CD4-positive, alpha-beta T cell treated with Interleukin-15 for 1 hour (primary cell): ENCODE measurements at places on chromosomes 12 and 14.
A peak's percentile ranks its signal among the peaks of the same experiment; 100 is the strongest.

- no peak for DNase-seq
These were observed 3.6 kb downstream of the LARP4 start for GRCh38 chr12:50404307-50404706.

- no peak for DNase-seq
These were observed 19.8 kb downstream of the VASH1 start for GRCh38 chr14:76780875-76781647.

GRCh38 chr12:49332891-49333371, 4.1 kb downstream of the C1QL4 start:
- DNase-seq, result no peak

DNA sequence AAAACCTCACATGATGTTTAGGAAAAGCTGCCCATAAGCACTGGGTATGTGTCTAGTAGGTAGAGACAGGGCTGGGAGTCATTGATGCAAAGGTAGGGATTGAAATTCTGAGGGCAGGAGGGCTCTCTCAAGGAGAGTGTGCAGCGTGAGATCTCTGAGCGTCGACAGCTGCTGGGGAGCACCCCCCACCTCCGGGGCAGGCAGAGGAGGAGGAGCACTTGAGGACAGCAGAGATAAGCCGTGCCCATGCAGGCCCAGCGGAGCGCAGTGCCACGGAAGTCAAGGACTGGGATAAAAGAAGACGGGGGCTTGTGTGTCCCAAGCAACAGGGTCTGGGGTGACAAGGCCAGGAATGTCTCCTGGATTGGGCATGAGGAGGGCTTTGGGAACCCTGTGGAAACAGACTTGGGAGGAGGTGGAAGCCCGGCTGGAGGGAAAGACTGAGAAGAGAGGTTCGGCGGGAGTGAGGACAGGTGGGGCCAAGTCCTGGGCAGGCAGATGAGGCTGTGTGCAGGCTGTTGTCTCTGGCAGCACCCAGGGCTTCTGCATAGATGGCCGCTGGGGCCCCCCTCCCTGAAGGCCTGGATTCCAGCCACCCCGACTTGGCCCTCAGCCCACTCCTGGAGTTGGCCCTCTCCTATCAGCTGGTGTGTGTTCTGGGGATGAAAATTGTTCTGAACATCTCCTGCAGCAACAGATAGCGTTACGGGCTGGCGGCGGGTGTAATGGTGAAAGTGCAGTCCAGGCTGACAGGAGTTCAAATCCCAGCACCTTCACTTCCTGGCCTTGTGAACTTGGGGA, 1.9 kb downstream of the CACNA2D4 start:
- no peak for DNase-seq

DNA sequence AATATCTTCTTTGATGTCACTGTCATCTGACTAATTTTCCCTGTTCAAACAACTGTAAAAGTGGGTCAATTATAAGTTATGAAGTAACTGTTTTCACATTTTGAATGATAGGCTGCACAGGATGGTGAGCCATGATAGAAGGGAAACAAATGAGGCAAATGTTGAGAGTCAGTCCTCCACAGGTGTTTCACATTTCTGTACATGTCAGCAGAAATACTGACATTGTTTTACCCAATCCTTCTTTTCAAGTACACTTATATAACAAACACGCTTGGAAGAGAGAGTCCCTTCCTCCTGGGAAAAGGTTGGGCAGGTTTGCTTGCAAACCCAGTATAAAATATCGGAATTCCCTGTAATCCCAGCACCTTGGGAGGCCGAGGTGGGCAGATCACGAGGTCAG, 1251.5 kb downstream of the SLC16A7 start:
- DNase-seq, result no peak

- no peak for DNase-seq
These were observed 181.1 kb upstream of the HIF1A start for GRCh38 chr14:61513986-61514830.

DNA sequence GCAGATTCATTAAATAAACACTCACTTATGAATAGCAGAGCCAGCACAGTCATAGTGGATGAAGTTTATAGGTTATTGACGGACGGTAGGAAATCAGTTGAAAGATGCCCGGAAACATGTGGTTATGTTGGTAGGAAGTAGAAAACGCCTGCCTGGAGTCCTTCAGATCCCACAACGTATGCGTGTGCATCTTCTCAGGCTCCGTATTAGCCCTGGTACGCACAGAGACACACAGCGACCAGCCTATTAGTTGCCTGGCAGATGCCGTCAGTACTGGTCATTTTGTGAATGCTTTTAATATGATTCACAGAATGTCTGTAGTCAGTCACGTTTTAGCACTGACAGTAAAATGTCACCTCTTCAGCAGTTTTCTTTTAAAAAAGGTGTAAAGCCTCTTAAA, 196.4 kb downstream of the RGS6 start:
- no peak for DNase-seq

DNA sequence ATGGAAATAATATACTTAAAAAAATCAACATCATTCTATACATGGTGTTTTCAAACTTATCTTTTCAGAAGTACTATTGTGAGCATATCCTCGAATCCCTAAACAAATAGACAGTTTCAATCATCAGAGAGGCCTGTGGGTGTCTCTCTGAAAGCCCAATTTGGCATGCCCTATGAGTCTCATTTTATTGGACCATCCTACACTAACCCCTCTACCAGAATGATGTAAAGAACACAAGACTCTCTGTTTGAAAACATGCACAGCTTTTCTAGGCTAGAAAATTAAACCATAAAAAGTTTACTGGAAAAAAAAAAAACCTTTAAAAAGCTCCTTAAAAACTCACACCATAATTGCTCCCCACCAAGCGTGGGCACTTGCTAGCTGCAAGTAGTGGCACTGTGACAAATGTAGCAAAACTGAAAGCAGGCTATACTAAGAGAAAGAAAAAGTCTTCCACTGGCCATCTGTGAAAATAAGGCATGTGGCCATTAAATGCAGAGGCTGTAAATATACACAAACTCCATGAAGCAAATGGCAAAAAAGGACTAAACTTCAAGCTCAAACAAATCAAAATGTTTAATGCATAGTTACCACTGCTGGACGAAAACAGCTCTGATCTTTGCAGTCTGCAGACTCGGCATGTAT, 394.2 kb downstream of the SOX5 start:
- DNase-seq, result no peak

- no peak for DNase-seq
These were observed 102.7 kb downstream of the KCNMB4 start for GRCh38 chr12:70468741-70469140.

DNA sequence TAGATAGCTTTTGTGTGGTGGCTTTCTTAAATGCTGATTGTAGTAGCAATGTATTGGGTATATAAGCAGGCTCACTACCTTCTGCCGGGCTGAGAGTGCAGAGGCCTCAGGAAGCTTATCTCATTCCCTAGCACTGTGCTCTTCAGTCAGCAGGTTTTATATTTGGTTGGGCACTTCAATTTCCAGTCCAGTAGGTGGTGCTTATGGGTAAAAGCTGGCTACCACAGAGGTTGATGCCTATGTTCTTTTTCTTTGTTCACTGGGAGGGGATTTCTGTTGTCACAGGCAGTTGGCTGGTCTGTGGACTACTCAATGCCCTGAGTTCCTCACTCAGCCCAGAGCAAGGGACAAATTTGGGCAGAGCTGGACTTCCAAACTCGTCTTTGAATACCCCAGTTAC, 43.0 kb upstream of the GLIPR1 start:
- DNase-seq, result peak; percentile 39

GRCh38 chr12:69658203-69658602, 40.9 kb downstream of the BEST3 start:
- DNase-seq, result no peak

GRCh38 chr14:77302926-77303325, 17.8 kb downstream of the POMT2 start:
- no peak for DNase-seq

DNA sequence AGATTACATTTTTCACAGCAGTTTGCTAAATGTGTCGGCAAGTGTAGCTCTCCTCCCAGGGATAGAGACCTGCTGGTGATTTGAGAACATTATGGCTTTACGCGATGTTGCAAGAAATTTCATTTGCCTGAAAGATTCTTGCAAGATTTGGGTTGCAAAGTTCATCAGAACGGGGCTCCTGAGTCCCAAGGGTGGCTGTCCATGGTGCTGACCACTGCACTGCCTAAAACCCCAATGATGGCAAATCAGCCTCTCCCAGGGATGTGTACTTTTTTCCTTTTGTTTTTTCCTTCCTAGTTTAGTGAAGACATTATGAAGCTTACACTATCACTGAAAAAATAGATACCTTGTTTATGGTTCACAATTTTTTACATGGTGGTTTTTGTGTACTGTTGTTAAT, 85.4 kb downstream of the WSCD2 start:
- no peak for DNase-seq

DNA sequence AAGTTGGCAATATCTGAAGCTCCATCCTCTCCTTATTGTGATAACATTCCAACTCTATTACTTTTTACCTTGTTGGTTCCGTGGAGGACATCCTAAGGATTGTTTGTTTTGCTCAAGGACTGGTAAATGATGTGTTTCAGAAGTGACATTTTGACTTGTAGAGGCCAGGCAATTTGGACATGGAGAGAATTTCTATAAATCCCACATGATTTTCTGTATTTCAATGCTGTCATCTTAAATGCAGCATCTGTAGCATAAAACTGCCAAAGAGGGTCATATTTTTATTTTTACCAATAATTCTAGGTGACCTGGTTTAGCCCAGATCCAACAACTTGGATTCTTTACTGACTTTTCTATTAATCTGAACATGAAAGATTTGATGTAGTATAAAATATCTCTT, 328.4 kb downstream of the BMP4 start:
- no peak for DNase-seq

GRCh38 chr14:47252802-47253201, 422.6 kb downstream of the MDGA2 start:
- no peak for DNase-seq

DNA sequence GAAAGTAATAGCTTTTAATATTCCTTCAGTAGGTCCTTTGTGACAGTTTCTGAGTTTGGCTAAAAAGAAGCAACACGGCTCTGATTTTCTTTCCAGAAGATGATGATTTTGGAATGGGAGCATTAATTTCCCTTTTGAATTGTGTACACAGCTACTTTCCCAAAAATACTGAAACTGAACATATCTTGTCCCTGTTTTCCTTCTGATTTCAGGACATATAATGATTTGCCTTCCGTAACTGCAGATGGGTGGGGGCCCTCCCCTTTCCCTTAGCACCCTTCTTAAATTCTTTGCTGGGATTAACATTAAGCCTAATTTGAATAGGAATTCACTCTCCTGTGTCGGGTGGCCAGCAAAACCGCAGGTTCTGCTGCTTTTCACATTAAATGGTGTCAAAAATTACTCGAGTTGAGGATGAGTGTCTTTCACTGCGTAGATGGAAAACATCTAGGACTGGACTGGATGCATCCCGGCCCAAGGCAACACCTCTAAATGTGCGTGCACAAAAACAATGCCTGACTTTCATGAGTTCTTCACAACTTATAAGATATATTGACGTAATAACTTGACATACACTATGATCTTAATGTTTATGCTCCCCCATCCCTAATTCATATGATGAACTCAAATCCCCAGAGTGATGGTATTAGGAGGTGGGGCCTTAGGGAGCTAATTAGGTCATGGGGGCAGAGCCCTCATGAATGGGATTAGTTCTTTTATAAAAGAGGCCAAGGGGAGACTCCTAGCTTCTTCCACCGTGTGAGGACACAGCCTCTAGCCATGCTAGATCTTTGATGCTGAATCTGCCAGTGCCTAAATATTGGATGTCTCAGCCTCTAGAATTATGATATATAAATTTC, 158.1 kb downstream of the AEBP2 start:
- DNase-seq, result no peak

GRCh38 chr12:96120359-96121100, 73.6 kb upstream of the ELK3 start:
- peak; percentile 50 for DNase-seq

DNA sequence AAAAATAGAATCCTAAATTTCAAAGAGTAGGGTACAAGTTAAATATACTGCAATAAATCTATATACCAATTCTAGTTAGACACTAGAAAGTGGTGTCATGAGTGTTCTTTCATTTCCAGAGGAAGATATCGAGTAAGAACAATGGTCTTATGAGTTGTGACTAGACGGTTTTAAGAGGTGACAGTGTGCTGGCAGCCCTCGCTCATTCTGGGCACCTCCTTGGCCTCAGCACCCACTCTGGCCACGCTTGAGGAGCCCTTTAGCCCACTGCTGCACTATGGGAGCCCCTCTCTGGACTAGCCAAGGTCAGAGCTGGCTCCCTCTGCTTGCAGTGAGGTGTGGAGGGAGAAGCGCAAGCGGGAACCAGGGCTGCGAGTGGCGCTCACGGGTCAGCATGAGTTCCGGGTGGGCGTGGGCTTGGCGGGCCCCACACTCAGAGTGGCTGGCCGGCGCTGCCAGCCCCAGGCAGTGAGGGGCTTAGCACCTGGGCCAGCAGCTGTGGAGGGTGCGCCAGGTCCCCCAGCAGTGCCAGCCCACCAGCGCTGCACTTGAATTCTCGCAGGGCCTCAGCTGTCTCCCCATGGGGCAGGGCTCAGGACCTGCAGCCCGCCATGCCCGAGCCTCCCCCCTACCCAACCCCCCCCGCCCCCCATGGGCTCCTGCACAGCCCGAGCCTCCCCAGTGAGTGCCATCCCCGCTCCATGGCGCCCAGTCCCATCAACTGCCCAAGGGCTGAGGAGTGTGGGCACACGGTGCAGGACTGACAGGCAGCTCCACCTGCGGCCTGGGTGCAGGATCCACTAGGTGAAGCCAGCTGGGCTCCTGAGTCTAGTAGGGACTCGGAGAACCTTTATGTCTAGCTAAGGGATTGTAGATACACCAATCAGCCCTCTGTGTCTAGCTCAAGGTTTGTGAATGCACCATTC, 18.7 kb downstream of the PRKD1 start:
- DNase-seq, result no peak

DNA sequence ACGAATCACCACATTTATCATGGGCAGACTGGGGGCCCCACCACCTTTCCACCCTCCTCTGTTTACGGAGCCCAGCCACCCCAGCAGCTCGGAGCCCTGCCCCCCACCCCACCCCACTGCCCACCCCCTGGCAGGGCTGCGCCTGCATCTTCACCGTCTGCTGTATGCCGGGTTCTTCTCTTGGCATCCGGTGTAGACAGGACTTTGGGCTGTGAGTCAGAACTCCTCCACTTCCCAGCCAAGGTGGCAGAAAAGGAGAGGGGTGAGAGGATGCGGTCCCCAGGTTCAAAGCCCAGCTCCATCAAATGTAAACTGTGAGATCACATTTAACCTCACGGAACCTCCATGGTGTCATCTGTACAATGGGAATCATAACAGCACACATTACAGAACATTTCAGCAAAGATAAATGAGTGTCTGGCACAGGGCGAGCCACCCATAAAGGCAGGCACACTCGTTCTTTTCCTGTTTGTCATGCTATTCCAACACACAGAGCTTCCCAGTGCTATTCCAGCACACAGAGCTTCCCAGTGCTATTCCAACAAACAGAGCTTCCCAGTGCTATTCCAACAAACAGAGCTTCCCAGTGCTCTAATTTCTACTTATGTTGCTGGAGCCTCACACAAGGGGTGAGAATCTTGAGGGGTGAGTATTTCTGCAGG, 292.7 kb upstream of the RTL1 start:
- no peak for DNase-seq

GRCh38 chr12:22865822-22866221, 240.9 kb downstream of the ETNK1 start:
- DNase-seq, result no peak
